Stimulated activated CD4-positive, alpha-beta T cell treated with anti-CD3 and anti-CD28 coated beads, Interleukin-15, amount 100 ng/mL, for 1 hour (primary cell): ENCODE measurements at places on chromosomes 6 and 20.

DNA sequence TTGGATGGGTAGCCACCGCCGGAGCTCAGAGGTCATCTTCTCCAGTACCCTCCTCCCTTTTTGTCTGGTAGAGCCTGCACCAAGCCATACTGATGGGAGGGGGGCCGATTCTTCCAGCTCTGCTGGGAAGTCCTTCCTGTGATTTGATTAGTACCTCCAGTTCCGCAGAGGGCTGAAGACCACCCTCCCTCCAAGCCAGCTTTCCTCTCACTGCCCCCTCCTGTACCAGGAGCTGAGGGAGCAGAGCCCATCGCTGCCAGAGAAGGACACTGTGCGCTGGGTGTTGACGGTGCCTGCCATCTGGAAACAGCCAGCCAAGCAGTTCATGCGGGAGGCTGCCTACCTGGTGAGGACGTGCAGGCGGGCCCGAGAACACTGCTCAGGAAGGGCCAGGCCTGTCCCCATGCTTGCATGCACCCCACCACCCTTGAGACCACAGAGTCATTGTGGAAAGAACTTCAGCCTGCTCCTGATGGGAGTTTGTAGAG, 13.2 kb downstream of the HSPA12B start:
- DNase-seq = no peak

- no peak for DNase-seq
Measured at GRCh38 chr6:32956176-32956575, 3.3 kb upstream of the HLA-DMA start.

DNA sequence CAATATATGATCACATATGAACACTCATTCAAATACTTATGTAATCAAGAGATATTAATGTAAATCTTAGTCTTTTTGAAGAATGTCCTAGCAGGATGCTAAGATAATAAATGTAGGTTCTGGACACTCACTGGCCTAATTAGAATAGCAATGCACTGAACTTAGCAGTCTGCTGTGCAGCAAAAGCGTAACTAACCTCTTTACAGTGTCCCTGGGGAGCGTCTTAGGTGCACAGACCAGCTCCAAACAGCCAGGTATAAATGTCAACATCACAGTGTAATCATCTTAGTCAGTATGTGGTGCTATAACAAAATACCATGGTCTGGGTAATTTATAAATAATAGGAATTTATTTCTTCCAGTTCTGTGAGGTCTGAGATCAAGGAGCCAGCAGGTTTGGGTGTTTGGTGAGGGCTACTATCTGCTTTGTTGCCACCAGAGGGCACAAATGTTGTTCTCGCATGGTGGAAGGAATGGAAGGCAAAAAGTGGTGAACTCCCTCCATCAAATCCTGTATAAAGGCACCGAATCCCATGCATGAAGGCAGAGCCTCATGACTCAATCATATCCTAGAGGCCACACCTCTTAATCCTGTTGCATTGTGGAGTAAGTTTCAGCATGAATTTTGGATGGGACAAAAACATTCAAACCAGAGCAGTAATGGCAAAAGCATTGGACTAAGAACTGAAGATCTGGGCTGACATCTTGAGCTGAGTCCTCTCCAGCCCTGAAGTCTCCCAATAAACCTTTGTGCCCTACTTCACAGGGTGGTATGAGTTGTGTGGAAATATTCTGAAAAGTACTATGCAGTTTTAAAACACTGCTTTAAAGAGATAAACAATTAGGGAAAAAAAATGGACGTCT, 41.8 kb upstream of the FOXO3 start:
- DNase-seq = no peak

GRCh38 chr20:8043687-8044282, 24.2 kb upstream of the TMX4 start:
- DNase-seq = no peak

- no peak for DNase-seq
Measured at GRCh38 chr20:18831830-18832499, 18.4 kb downstream of the SCP2D1 start.
